ENCODE measurements at places on chromosomes 3 and 15.

DNA sequence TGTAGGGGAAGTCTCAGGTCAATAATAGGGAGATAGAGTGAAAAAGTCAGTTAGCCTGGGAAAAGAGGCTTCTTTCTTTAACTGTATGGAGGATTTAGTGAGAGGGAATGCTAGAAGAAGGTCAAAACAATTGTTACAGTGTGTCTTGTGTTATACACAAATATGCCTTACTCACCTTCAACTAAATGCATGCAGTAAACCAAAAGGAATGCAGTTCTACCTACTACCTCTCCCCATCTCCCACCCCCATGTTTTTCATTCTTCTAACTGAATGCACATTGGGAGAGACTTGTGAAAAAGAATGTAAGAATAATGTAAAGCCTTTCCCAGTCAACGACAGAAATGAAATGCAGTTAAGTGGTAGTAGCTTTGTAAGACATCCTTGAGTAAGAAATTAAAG is 33.8 kb downstream of the CCDC66 start:
- no peaks in the 10 kb centered on the region for H3K4me1 ChIP-seq
- no peaks in the 10 kb centered on the region for H3K27me3 ChIP-seq
- 0 out of 2 replicates have a peak, but pooled peaks cover 5% of the 10 kb centered on the region for H3K36me3 ChIP-seq
- no peak overlapping the region for H3K4me3 ChIP-seq
- DNase-seq: no peak
- H3K27ac ChIP-seq: no peak overlapping the region

- no peaks in the 10 kb centered on the region for H3K4me1 ChIP-seq
- no peak overlapping the region for H3K4me3 ChIP-seq
- DNase-seq: no peak
- H3K27me3 ChIP-seq: no peaks in the 10 kb centered on the region
- H3K36me3 ChIP-seq: no peaks in the 10 kb centered on the region
- H3K27ac ChIP-seq: no peak overlapping the region
Observed at GRCh38 chr3:40099871-40100270, 209.6 kb upstream of the EIF1B start.

DNA sequence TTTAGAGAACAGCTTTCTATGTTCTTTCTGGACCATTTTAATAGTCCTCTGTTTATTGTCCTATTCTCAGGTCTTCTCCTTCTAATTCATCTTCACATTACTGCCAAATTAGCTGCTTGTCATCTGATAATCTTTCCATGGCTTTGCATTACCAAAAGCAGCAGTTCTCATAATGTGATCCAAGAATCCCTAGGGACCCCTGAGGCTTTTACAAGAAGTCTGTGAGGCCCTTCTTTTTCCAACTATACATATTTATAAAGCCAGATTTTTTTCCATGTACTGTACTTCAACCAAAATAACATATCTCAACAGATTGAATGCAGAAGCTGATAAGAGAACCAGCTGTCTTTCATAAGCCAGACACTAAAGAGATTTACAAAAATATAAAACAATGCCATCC is 162.5 kb upstream of the BFSP2 start:
- DNase-seq: no peak
- H3K4me1 ChIP-seq: no peaks in the 10 kb centered on the region
- H3K4me3 ChIP-seq: no peak overlapping the region
- H3K27me3 ChIP-seq: no peaks in the 10 kb centered on the region

DNA sequence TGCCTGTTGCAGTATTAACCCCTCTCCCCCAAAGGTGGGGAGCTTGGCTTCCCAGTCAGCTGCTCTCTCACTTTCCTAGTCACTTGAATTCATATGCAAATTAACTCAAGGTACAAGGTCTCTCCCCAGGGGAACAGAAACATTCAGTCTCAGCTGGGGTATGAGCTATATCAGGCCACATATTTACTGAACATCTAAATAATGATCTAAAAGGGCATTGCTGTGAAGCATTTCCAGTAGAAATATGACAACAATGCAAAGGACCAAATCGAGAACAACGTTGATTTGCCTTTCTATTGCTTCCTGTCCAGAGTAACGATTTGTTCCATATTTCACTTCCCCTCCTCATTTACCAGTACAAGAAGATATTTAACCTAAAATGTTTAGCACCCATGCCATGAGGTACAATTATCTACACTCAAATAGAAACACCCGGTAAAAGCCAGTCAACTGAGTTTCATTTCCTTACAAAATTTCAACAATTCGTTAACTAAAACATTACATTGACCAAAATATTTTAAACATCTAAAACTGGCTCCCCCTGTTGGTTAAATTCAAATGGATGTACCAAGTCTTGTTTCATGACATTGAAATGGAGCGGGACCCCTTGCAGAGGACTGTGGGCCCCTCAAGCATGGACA is 36.5 kb upstream of the KLHL6 start:
- peaks cover 16% of the 10 kb centered on the region for H3K27me3 ChIP-seq
- no peak overlapping the region for H3K27ac ChIP-seq
- H3K4me1 ChIP-seq: peaks cover 22% of the 10 kb centered on the region
- H3K36me3 ChIP-seq: no peaks in the 10 kb centered on the region
- DNase-seq: peak; percentile 96

GRCh38 chr15:92011611-92012367 is 158.3 kb downstream of the SLCO3A1 start:
- no peak for DNase-seq
- H3K4me1 ChIP-seq: no peaks in the 10 kb centered on the region
- peaks cover 7% of the 10 kb centered on the region for H3K27me3 ChIP-seq
- H3K27ac ChIP-seq: no peak overlapping the region

GRCh38 chr3:24168977-24169376 is 223.9 kb downstream of the NR1D2 start:
- no peaks in the 10 kb centered on the region for H3K36me3 ChIP-seq
- H3K27ac ChIP-seq: no peak overlapping the region
- no peak for DNase-seq
- no peaks in the 10 kb centered on the region for H3K27me3 ChIP-seq
- no peak overlapping the region for H3K4me3 ChIP-seq
- no peaks in the 10 kb centered on the region for H3K4me1 ChIP-seq

DNA sequence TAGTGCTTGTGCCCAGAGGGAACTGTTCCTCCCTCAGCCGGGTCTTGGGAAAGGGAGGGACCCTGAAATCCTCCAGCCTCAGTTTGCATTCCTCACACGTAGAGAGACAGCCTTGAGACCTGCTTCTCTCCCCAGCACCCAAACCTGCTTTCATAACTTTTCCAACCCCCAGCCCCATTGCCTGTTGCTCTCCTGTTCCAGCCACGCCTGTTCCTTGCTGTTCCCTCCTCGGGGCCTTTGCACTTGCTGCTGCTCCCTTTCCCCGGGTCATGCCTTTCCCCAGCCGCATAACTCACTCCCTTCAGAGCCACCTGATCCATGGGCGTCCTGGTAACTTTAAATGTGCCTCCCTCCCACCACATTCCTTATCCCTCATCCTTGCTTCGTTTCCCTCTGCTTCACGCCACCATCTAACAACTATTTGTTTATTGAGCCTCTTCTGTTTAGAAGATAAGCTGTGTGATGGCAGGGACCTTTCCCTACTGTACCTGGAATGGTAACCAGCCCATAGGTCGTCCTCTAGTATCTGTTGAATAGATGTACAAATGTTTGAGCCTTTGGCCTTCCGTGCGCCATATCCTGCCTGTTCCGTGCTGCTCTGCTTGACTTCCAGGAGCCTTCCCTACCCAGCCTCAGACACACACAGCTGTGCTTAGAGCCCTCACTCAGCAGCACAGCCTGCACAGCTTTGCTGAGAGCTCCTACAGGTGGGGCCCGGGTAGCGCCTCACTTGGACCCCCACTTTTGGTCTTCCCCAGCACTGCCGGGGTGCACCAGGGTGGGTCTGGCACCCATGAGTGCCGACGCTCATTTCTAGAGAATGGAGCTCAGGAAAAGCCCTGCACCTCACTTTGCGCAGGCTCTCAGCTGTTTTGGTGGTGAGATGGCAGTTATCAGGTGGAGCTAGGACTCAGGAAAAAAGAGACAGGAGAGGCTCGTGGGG is 60.2 kb downstream of the SCN5A start:
- no peaks in the 10 kb centered on the region for H3K4me1 ChIP-seq
- H3K27ac ChIP-seq: no peak overlapping the region
- H3K27me3 ChIP-seq: no peaks in the 10 kb centered on the region
- DNase-seq: no peak

DNA sequence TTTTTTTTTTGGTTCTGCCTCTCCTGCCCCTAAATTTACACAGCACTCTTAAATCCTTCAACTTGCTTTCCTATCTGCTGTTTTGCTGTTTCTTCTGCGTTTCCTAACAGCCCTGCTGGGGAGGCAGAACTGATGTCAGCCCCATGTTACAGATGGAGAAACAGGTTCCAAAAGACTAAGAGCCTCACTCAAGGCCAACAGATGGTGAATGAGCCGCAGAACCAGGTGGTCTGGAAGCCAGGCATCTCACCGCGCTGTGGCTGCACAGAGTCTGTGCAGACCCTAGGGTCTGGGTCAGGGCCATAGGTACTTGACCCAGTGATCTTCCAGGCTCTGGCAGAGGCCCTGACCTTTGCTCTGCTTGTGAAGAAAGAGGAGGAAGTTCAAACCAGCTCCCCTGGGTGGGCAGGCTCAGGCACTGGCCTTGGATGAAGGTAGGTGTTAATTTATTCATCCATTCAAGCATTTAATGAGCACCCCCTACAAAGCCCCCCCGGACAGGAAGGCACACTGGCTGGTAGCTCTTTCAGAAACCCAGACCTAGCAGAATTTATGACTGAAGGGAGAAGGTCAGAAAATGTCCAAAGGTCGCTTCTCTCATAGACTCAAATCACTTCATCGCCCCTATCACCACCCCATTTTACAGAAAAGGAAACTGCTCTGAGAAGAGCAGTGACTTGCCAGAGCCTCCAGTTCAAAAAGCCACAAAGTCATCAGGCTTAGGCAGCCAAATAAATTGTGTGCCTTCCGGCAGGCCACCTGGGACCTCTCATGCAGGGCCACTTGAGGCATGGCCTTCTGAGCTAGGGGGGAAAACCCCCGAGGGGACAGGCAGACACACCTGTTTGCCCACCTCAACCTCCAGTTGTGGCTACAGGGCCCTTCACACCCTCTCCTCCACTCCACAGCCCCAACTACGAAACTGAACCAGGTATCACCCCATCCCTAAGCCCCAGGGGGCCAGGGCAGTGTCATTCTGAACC is 2.7 kb downstream of the CHDH start:
- peak overlapping the region; percentile 73 for H3K4me3 ChIP-seq
- H3K27ac ChIP-seq: peak overlapping the region; percentile 55
- no peaks in the 10 kb centered on the region for H3K36me3 ChIP-seq
- DNase-seq: peak; percentile 53

DNA sequence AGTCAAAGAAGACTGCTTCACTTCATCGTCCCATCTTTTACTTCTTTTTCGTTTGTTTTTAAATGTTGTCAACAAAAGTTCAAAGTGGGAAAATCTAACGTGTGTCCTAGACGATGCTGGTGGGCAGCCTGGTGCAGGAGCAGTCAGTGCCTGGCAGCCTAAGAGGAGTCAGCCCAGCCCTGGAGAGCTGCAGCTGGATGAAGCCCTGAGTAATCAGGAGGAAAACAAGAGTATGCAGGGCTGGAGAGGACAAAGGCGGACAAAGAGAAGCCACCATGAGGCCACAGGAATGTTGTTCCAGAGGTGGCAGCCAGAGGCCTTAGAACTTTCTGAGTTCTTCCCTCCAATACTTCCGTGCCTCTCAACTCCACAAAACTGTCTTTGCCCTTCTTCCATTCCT is 5.7 kb downstream of the ADAMTS17 start:
- H3K27ac ChIP-seq: no peak overlapping the region
- no peaks in the 10 kb centered on the region for H3K36me3 ChIP-seq
- no peak overlapping the region for H3K4me3 ChIP-seq
- no peak for DNase-seq
- H3K4me1 ChIP-seq: no peaks in the 10 kb centered on the region

- H3K27me3 ChIP-seq: no peaks in the 10 kb centered on the region
- no peak overlapping the region for H3K27ac ChIP-seq
- no peak for DNase-seq
Observed at GRCh38 chr3:106339551-106339950, 470.7 kb upstream of the CBLB start.

DNA sequence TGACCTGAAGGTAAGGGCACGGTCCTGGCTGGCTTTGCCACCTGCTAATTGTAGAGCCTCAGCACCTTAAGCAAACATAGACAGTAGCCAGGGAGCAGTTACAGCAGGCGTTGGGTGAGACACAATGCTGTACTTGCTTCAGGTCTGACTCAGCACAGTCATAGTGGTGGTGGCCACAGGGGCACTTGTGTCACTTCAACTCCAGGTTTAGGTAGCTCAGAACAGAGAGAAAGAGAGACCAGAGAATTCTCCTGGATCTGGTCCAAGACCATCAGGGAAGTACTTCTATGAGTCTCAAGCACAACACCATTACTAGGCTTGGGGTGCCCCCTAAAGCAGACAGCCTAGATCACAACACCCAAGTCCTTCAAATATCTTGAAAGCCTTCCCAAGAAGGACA is 204.4 kb downstream of the OTOL1 start:
- H3K36me3 ChIP-seq: no peaks in the 10 kb centered on the region
- peak; percentile 7 for DNase-seq
- no peak overlapping the region for H3K4me3 ChIP-seq
- no peak overlapping the region for H3K27ac ChIP-seq

- H3K27me3 ChIP-seq: no peaks in the 10 kb centered on the region
- H3K27ac ChIP-seq: no peak overlapping the region
- no peak for DNase-seq
- peaks cover 9% of the 10 kb centered on the region for H3K4me1 ChIP-seq
- no peaks in the 10 kb centered on the region for H3K36me3 ChIP-seq
- H3K4me3 ChIP-seq: no peak overlapping the region
Observed at GRCh38 chr15:40333922-40334492, 6.7 kb downstream of the CCDC9B start.

DNA sequence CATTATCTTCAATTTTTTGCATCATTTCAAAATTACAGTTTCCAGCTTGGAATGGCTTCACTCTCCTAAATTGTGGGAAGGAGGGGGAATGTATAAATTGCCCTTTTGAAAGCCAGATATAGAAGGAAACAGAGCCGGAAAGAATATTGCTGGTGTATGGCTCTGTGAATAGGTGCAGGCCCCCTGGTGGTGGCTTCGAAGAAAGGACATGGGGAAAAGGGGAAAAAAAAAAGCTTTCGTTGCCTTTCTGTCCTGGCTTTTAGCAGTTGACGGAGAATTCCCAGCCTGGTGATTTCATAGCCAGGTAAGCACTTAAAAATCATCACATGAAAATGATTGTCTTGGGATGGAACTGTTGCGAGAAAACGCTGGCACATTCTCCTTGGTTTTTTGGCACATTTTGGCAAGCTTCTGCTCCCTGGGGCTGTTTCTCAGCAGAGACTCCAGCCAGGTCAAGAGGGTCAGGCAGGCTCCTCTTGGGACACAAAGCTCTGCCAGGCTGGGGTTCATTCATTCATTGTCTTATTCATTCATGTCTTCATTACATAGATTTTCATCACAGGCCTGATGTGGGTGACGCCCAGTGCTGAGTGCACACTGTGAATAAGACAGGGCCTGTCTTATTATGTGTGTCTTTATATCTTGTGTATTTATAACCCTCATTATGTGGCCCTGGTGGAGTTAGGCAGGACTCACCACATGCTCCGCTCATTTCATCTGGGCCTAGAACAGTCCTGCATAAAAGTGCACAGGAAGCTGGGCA is 300.0 kb upstream of the TPM1 start:
- no peak overlapping the region for H3K27ac ChIP-seq
- H3K36me3 ChIP-seq: no peaks in the 10 kb centered on the region
- no peak overlapping the region for H3K4me3 ChIP-seq
- DNase-seq: no peak

GRCh38 chr3:125389282-125389681 is 14.2 kb upstream of the ZNF148 start:
- no peak for DNase-seq
- no peaks in the 10 kb centered on the region for H3K4me1 ChIP-seq
- no peaks in the 10 kb centered on the region for H3K36me3 ChIP-seq
- no peak overlapping the region for H3K27ac ChIP-seq

GRCh38 chr15:27028858-27029477 is 58.0 kb downstream of the GABRG3 start:
- no peak for DNase-seq
- no peak overlapping the region for H3K4me3 ChIP-seq
- H3K27me3 ChIP-seq: no peaks in the 10 kb centered on the region
